HL-60 (cell line): ENCODE measurements at places on chromosomes 3 and 15.

DNA sequence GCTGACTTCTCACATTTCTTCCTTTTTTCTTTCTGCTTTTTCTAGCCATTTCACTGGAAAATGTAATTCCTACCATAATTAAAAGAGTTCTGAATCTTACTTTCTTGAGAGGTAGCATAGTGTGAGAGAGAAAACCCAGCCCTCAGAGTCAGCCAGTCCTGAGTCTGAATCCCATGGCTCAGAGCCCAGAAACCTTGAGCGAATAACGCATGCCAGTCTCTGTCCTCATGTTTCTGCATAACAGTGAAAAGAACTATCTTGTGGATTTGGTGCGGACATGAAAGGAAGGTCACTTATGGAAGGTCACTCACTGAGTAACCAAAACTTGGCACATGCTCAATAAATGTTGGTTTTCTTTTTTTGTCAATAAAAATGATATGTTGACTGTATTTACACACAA, 29.3 kb upstream of the SLCO3A1 start:
- no peak for DNase-seq

DNA sequence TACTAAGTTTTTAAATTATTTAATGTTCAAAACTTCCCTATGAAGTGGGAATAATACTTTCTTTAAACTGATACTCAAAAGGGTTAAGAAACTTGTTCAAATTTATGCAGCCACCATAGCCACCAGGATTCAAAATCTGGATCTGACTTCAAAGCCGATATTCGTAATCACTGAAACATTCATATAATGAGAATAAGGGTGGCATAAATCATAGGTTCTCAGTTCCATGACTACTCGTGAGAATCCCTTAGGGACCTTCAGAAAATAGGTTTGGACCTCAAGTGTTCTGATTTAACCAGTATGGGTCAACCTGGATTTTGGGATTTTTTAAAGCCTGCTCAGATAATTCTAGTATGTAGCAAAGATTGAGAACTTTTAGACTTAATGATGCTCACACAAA, 160.6 kb downstream of the RBMS3 start:
- no peak for DNase-seq

- peak; percentile 93 for DNase-seq
Measured at GRCh38 chr3:111667621-111668239, 72.6 kb upstream of the ZBED2 start.

GRCh38 chr15:57927091-57927631, 138.3 kb downstream of the ALDH1A2 start:
- DNase-seq = no peak

DNA sequence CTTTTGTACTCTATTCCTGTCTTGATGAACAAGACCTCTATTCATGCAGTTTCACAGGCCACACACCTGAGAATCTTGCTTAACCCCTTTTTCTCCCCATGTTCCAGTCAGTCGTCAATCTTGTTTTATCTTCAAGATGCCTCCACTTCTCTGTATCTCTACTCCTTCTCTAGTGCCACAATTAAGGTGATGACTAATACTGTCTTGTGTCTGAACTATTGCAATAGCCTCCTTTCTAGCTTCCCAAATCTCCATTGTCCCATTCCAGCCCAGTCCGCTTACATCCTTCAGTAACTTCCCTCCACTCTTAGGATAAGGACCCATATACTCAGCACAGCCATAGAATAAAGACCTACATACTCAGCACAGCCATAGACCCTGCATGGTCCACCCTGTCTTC, 24.7 kb downstream of the CHST14 start:
- no peak for DNase-seq

DNA sequence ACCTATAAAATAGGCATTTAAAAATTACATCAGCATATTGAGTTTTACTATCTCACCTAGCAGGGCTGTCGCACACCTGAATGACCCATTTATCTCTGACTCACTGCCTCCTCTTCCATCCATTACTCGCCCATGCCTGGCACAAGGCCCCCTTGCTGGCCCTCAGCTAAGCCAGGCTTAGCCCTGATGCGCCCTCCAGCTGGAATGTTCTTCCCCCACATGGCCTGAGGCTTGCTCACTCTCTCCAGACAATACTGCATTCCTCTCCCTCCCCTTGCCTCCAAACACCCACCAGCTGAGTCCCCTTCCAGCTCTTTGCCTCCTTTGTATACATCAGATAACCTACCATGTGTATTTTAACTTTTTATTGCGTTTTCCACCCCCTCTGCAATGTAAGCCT, 7.2 kb downstream of the SH3BP5 start:
- no peak for DNase-seq

- DNase-seq = no peak
Measured at GRCh38 chr3:171306631-171307030, 153.6 kb downstream of the TNIK start.
